Foreskin keratinocyte (primary cell): ENCODE measurements at places on chromosomes 3 and 15. TPM values are rescaled to one million over a fixed set of nuclear protein-coding genes. Genes with fewer than 3 reads are reported as not detected.

DNA sequence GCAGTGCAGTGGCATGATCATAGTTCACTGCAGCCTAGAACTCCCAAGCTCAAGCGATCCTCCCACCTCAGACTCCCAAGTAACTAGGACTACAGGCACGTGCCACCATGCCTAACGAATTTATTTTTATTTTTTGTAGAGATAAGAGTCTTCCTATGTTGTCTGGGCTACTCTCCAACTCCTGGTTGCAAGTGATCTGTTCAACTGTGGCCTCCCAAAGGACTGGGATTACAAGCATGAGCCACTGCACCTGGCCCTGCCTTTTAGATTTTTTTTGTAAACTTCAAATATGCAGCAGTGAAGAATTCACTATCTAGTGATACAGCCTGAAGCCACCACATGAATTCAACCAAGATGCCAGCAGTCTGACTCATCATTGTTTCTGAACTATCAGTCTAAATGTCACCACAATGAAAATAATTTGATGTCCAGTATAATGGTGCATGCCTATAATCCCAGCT is 32.7 kb downstream of the UBXN7 start:
- peak; percentile 19 for DNase-seq

DNA sequence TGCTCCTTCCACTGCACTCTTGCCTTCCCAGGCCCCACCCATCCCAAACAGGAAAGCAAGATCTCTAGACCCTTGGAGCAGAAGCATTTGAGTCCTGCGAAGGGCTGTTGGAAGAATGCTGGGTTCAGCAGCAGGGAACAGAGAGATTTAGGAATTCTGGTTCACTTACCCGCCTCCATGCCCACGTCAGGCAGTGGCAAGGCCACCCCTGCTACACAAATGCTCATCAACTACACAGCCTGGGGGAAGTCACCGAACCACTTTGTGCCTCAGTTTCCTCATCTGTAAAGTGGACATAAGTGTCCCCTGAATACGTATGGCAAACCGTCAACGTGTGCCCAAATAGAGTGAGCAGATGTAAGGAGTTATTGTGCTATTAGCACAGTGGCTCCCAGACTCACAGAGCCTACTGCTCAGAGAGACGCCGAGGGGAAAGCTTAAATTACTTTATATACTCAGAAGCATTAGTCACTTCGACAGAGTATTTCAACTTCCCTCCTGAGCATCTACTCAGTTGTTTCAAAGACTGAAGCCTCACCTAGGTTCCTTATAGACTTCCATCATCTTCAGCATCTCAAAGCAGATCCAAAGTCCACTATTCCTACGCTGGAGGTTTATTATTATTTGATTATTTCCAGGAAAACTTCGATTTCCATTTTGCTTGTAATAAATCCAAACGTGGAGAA is 905 bp downstream of the HOMER2 start:
- no peak for DNase-seq

- DNase-seq: peak; percentile 7
Measured at GRCh38 chr15:58694641-58695398, 54.7 kb downstream of the ADAM10 start.

The ZDHHC23 gene
- total RNA-seq: 1.7 and 1.9 TPM in 2 replicates

The FRMD5 gene
- 10.1 and 11.5 TPM in 2 replicates for total RNA-seq
